Temporal lobe (tissue), 4 donors: ENCODE measurements at places on chromosomes 4 and X. TPM values are rescaled to one million over a fixed set of nuclear protein-coding genes. Genes with fewer than 3 reads are reported as not detected.

Gene AMBN
- 0.25 TPM for total RNA-seq

Gene UGT2B15
- total RNA-seq, result not detected

Gene SPANXN2
- total RNA-seq, result not detected

Gene CTAG2
- total RNA-seq, result not detected

Gene AKAP4
- not detected for total RNA-seq

Gene FGFBP1
- not detected for total RNA-seq

Gene RTL3
- not detected for total RNA-seq

Gene BEND4
- total RNA-seq, result 8.6 TPM

Gene EPHA5
- total RNA-seq, result 128 TPM

Gene SLC6A14
- total RNA-seq, result not detected

Gene ARHGAP6
- total RNA-seq, result 2.0 TPM

Gene CTAG1A
- total RNA-seq, result not detected

Gene EDNRA
- total RNA-seq, result 5.4 TPM

Gene PAGE1
- total RNA-seq, result 0.49 TPM

Gene C4orf36
- total RNA-seq, result 2.2 TPM

Gene QDPR
- 36.4 TPM for total RNA-seq

Gene NOX1
- total RNA-seq, result not detected
